ENCODE measurements at places on chromosomes 2 and 18. TPM values are rescaled to one million over a fixed set of nuclear protein-coding genes. Genes with fewer than 3 reads are reported as not detected.
A peak's percentile ranks its signal among the peaks of the same experiment; 100 is the strongest.

Gene TMEFF2
- total RNA-seq = 0.32 TPM

Gene MRPL33
- total RNA-seq = 93.3 TPM

Gene EPAS1
- 229 TPM for total RNA-seq

- no peak for DNase-seq
Measured at GRCh38 chr2:223970343-223971128, 13.3 kb downstream of the MRPL44 start.

GRCh38 chr2:133777574-133777960, 209.3 kb upstream of the NCKAP5 start:
- no peak for DNase-seq

- no peak for DNase-seq
Measured at GRCh38 chr2:127086990-127087790, 19.8 kb downstream of the BIN1 start.

DNA sequence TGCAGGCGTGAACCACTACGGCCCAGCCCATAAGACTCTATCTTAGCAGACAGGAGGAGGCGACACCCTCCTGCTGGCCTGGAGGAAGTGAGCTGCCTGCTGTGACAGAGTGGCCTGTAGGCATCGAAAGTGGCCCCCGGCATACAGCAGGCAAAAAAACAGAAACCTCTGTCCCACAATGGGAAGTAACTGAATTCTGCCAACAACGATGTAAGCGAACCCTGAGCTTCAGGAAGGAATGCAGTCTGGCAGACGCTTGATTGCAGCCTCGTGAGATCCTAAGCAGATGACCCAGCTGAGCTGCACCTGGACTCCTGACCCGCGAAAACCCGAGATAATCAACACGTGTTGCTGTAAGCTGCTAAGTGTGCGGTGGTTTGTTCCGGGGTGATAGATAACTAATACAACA, 13.6 kb downstream of the MRO start:
- no peak for DNase-seq

GRCh38 chr2:44936715-44937687, 4.5 kb upstream of the SIX3 start:
- DNase-seq = peak; percentile 43

- DNase-seq = no peak
Measured at GRCh38 chr2:215489288-215489848, 53.5 kb upstream of the FN1 start.

DNA sequence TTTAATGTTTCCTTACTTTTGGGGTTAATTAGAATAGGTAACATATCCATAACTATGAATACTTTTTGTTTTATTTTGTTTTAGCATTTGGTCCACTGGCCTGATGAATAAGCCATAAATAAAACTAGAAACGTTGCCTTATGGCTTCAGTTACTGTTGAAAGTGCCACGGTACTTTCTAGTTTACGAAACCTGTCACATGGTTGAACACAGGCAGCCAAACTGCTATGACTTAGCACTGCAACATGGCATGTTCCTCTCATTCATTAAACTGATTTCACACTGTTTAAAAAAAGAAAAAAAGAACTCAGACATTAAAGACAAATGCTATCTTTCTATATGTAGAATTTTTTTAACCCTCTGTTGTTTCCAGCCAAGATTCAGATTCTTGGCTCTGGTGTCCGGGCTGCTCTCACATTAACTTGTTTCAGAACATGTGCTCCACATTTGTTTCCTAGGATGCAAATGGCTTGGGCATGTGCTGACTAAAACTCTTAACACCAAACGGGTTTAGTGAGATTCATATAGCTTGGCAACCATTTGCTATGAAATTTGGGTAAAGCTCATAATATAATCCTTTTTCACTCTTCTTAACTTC, 323.9 kb upstream of the RND3 start:
- no peak for DNase-seq

All from breast epithelium (tissue), 4 donors.